ENCODE measurements at places on chromosomes 16 and 17. TPM values are rescaled to one million over a fixed set of nuclear protein-coding genes. Genes with fewer than 3 reads are reported as not detected.

DNA sequence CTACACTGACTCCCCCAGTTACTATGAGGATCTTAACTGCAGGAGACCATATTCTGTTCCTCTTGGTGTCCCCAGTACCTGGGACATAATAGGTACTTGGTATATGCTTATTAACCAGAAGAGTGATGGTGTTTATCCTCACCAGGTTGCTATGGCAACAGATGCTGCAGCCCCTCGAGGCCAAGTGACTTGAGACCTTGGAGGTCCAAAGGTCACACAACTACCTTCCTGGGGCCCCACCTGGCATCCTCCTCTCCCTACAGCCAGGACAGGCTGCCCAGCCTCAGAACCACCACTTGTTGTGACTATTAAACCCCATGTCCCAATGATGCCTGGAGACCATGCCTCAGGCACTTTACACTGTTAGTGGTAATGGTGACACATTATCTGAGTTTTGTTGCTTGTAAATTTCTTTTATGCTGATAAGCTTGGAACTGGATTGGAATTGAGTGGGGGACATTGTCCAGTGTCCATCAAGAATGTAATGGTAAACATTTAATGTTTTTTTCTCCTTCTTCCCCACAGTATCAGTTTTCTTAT is 189.4 kb downstream of the CCDC182 start:
- DNase-seq = no peak

GRCh38 chr17:8649157-8650118 is 18.9 kb upstream of the MYH10 start:
- DNase-seq = no peak

- DNase-seq = no peak
These were observed 4.0 kb downstream of the HIC1 start for GRCh38 chr17:2058586-2059546.

- DNase-seq = no peak
These were observed 69.6 kb downstream of the RAI1 start for GRCh38 chr17:17750881-17751280.

DNA sequence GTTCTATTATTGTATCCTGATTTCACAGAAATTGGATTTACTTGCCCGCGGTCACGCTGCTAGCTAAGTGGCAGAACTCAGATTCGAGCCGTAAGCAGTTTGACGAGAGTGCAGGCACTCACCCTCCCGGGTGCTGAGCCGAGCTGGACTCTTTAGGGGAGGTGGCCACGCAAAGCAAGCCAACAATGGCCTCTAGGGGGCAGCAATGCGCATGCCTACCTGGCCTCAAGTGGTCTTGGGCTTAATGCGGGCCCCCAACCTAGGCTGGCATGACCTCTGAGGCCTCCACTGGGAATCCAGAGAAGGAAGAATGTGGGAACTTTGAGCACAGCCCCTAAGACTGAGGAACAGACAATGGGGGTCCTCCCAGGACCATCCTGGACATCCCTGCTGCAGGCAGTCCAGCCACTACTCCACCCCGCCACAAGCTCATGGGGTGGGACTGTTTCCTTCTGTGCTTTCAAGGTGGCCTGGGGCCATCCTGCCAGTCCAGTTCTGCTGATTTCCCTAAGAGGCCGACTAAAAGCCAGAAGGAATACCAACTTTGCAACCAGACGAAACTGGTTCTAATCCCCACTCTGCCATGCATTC is 276.5 kb downstream of the XYLT1 start:
- DNase-seq = no peak

DNA sequence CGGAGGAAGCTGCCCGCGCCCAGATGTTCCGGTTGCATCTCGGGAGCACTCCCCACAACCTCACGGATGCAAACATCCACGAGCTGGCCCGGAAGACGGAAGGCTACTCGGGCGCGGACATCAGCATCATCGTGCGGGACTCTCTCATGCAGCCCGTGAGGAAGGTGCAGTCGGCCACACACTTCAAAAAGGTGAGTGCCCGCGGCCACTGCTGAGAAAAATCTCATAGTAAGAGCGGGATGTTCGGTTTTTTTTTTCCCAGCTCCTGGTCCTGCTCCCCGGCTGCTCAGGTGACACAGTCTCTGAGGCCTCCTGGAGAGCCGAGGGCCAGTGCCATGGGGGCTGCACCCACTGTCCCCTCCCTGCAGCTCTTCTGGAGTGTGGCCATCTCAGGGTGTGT is 9.3 kb downstream of the PDF start:
- no peak for DNase-seq

DNA sequence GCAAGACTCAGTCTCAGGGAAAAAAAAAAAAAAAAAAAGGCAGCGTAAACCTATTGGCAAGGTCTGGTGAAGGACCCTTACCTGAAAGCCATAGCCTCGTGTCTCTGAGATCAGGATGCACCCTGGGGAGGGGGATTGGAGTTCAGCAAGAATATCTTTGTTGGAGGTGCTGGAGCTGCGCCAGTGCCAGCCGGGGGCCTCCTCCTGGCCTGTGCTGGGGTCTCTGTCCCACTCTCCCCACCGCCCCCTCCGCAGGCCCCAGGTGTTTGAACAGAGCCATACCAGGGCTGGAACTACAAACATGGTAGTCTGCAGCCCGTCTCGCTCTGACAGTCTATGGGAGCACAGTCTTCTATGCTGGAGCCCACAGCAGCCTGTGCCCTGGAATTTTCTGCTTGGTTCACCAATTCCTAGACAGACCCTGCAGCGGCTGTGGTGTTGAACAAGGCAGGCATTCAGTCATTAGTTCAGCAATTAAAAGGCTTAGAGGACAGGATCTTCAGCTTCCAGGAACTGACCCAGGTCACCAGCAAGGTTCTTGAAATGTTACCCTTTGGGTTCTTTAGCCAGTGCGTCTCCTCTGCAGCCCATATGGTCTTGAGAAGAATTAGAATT is 42.2 kb upstream of the KIFC3 start:
- DNase-seq = no peak

GRCh38 chr17:10698096-10698818 is 863 bp downstream of the ADPRM start:
- DNase-seq = peak; percentile 11

- DNase-seq = no peak
These were observed 6.5 kb downstream of the GLIS2 start for GRCh38 chr16:4322121-4323052.

- no peak for DNase-seq
These were observed 5.8 kb downstream of the GPT2 start for GRCh38 chr16:46889942-46890300.

- no peak for DNase-seq
These were observed 510.7 kb downstream of the HAPSTR1 start for GRCh38 chr16:9602189-9602588.

DNA sequence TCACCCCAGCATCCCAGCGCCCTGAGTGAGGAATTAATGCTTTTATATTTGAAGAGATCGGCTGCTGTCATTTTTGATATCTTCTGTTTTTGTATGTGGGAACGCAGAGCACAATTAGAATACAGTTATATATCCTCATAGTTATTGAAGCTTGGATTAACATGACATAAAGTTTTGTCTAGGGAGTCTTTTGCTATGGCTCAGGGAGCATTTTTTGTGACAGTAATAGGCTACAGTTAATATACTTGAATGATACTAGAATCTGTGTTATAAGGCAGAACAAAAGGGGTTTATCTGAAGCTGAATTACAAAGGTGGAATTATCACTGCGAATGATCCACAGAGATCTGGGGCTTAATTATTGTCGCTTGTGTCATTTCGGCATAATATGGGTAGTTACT is 239.4 kb downstream of the MSI2 start:
- no peak for DNase-seq

GRCh38 chr17:64648234-64648633 is 13.9 kb downstream of the SMURF2 start:
- no peak for DNase-seq

DNA sequence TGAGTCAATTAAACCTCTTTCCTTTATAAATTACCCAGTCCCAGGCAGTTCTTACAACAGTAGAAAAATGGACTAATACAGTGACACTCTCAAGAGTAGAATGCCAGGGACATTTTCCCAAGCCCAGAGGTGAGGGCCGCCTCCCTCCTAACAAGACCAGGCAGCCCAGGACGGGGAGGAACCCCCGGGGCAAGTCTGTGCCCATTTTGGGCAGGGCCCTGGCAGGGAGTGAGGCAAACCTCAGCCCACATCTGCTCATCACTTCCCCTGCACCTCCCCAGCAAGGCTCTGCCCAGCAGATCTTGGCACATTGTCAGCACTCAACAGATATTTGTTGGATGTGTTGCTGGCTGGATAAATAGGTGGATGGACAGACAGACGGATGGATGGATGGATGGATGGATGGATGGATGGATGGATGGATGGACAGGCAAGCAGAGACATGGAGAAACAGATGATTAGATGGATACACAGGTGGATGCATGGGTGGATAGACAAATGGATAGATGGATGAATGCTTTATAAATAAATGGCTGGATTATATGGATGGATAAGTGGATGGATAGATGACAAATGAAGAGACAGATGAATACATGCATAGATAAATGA is 271.3 kb downstream of the PARN start:
- DNase-seq = no peak

GRCh38 chr16:70610273-70611223 is 35.8 kb upstream of the IL34 start:
- DNase-seq = no peak

DNA sequence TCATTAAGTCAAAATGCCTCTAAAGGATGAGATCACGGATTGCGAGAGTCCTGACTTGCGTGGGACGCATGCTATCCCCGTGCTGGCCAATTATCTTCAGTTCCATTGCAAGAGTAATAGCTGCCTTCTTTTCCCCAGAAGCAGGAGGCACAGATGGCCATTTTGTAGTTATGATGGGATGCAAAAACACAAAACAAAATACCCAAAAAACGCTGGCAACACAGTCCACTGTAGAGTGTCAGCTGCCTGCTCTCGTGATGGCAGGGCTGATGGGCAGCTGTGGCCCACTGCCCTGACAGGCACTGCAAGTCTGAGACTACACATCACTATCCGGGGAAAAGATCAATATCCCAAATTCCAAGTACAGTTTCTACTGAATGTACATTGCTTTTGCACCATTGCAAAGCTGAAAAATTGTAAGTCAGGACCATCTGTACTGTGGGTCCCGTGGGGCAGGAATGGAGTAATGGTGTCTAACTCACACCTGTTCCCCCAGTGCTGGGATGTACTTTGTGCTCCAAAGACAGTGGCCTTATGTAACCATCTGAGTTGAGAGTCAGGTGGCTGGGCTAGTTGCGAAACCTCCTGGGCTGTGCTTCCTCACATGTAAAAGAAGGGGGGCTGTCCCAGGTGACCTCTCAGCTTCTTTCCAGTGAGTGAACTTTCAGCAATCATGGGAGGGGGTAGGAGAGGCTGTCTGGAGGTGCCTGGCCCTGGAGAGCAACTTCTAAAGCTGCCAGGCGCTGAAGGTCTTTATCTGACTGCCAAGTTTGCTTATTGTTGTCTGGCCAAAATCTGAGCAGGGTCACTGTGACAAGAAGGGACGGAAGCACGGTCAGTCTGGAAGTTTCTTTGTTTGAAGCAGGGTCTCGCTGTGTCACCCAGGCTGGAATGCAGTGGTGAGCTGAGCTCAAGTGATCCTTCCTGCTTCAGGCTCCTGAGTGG is 4.7 kb downstream of the SLC47A1 start:
- no peak for DNase-seq

DNA sequence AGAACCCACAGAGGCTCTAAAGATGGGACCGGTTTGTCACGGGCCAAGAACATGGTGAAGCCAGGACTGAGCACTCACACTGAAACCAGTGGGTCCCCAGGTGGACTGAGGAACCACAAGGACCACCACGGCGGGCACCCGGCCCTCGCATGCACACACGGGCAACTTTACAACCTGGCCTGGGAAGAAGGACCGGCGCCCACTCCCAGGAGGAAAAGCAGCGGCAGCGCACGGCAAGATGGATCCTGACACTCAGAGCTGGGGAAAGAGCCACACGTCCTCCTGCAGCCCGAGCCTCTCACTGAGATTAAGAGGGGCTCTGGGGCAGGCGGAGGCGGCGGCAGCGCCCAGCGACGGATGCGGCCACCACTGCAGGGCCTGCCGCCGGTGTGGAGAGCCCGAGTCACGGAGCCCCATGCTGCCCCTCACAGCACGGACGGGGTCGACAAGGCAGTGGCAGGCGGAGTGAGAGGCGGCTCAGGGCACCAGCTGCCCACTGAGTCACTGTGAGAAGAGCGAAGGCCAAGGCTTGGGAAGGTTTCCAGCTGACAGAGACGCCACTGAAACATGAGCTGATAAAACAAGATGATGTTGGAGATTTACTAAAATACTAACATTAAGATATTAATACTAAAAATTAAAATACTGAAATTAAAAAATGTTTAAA is 118.3 kb downstream of the ANKRD11 start:
- DNase-seq = no peak

GRCh38 chr16:12781777-12782176 is 21.9 kb downstream of the CPPED1 start:
- DNase-seq = no peak

DNA sequence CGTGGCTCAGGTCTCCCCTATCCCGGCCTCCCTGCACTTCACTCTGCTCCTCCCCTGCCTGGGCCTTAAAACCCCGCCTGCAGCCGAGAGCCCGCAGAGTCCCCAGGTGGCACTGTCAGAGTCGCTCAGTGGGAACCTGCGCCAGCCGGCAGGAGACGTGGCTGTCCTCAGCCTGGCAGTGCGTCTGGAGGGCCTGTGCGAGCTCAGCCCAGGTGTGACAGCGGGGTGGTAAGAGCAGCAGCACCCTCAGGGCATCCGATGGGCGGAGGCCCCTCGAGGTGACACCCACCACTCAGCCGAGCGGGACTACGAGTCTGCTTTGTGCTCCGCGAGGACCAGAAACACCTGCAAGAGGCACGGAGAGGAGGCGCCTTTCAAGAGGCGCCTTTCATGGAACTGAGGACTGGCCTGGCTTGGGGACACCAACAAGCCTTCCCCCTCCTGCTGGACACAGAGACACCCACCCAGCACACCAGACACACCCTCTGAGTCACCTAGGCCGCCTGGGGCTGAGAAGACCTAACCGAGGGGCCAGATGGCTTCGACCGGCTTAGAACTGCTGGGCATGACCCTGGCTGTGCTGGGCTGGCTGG is at the start of gene CLDN9:
TSS of gene CLDN9 (plus strand) at position 96 of the 593 bp plus-strand sequence. CDS start at position 536, 440 bp downstream.
- DNase-seq = peak; percentile 67

- DNase-seq = no peak
These were observed 64.6 kb downstream of the USP32 start for GRCh38 chr17:60327134-60327900.

DNA sequence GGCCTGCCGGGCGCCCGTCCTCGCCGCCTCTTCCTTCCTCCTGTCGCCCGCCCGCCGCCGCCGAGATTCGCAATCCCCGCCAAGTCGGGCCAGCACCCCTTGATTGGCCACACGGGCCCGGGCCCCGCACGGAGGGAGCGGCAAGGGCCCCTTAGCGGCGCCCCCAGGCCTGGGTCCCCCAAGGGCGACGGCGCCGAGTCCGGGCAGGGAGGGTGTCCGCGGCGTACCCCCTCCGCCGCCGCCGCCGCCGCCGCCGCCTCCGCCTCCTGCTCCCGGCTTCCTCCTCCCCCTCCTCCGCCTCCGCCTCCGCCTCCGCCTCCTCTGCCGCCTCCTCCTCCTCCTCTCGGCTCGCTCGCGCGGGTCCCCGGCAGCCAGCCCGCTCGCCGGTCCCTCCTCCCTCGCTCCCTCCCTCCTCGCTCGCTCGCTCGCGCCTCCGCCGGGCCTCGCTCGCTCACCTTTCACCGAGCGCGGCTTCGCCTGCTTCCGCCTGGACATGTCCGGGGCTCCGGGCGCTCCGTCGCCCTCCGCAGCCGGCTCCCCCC is 561 bp downstream of the ZNF423 start:
- peak; percentile 40 for DNase-seq

The TNFRSF17 gene
- not detected for total RNA-seq

The HP gene
- total RNA-seq = not detected

The CCDC47 gene
- 59.7 TPM for total RNA-seq

The TCAP gene
- 0.19 TPM for total RNA-seq

The KRTAP4-12 gene
- total RNA-seq = not detected

The KRTAP9-2 gene
- total RNA-seq = not detected

The EVPL gene
- total RNA-seq = not detected

The KRT26 gene
- not detected for total RNA-seq

The TNFSF13 gene
- total RNA-seq = 4.1 TPM

The ULK2 gene
- 18.8 TPM for total RNA-seq

The SCGB1C2 gene
- not detected for total RNA-seq
